ENCODE measurements at places on chromosomes 11 and 22.

DNA sequence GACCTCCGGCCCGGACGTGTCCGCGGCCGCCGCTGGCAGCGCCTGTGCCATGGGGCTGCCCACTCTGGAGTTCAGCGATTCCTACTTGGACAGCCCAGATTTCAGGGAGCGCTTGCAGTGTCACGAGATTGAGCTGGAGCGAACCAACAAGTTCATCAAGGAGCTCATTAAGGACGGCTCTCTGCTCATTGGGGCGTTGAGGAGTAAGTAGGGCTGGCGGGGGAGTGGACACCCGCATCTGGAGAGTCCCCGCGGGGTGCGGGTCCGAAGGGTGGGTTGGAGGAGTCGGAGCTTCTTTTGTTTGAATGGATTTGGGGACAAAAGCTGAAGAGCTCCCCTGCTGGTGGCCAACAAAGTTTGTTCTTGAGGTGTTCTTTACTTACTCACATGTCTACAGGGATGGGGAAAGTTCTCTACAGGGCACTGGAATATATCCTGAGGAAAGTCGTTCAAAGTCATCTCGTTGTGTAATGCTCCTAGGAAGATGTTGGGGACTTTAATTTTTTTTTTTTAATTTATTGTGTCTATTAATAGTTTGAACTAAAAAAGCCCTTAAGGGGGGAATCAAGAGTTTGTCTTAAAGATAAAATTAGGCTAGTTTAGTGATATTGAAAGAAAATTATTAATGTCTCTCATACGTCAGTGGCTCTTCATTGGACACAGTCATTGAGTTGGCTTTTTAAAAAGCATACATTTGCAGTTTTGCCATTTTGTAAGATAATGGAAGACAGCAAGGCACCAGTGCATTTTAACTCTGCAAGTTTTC, 725 bp downstream of the ARHGAP42 start:
- DNase-seq, result peak; percentile 76

DNA sequence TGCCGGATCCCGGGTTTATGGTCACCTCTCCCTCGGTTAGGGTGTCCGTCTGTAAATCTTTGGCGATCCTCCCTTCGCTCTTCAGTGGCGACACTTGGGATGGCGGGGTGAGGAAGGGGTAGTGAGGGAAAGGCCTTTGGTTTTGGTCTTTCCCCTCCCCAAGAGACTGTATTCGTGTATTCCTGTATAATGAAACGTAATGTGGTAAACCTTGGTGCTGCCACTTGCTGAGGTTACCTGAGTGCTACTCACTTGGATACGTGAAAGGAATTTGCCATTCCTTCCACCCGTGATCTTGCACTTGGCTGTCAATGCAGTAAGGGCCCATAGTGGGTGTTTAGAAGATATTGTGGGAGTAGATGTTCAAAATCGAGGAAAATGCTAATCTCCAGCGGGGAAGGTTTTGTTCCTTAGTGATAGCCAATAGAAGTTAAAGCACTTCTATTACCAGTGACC, 578 bp upstream of the NUP160 start:
- no peak for DNase-seq

- peak; percentile 93 for DNase-seq
Measured at GRCh38 chr11:13169709-13170108, 107.9 kb upstream of the BMAL1 start.

GRCh38 chr11:61732705-61733104, 19.7 kb upstream of the MYRF start:
- no peak for DNase-seq

DNA sequence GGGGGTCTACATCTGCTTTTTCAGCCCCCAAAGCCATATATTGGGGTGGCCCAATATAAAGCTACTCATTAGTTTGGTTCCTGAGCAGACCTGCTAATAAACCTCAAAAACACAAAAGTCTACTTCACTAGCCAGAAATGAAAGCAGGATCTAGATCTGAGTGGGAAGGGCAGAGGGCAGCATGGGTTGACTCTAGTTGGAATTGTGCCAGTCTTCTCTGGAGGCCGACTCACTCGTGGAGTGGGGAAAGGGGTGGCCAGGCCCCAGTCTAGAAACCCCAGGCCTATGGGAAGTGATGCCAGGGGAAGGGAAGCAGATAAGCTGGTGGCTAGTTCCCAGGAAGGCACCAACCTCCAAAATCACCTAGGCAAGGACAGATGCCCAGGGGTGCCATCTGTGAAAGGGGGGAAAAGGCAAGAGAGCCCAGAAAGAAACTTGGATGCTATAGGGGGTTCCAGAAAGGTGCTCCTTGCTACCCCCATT, 5.3 kb downstream of the PATZ1 start:
- no peak for DNase-seq

DNA sequence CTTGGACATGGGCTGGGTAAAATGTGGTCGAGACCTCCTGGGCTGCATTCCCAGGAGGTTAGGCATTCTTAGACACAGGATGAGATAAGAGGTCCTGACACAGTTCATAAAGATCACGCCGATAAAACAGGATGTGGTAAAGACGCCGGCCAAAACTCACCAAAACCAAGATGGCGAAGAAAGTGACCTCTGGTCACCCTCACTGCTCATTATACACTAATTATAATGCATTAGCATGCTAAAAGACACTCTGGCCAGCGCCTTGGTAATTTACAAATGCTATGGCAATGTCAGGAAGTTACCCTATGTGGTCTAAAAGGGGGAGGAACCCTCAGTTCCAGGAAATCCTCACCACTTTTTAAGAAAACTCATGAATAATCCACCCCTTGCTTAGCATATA, 983.3 kb downstream of the OPCML start:
- peak; percentile 25 for DNase-seq

DNA sequence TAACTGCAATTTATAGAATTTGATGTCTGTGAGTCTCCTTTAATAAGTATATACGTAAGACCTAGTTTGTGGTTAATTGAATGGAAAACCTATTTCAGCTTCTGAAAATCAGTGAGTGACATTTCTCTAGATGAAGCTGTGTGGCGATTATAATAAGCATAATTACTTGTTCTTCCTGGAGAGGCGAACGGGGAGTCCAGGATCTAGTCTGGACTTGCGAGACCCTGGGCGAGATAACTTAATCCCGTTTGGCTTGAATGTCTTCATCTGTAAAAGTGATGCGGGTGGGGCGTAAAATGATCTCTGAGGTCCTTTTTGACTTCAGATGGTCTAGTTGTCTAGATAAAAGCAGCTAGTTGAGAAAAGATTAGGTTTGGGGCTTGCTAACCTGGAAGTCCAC, 1.1 kb downstream of the PRRG4 start:
- no peak for DNase-seq

DNA sequence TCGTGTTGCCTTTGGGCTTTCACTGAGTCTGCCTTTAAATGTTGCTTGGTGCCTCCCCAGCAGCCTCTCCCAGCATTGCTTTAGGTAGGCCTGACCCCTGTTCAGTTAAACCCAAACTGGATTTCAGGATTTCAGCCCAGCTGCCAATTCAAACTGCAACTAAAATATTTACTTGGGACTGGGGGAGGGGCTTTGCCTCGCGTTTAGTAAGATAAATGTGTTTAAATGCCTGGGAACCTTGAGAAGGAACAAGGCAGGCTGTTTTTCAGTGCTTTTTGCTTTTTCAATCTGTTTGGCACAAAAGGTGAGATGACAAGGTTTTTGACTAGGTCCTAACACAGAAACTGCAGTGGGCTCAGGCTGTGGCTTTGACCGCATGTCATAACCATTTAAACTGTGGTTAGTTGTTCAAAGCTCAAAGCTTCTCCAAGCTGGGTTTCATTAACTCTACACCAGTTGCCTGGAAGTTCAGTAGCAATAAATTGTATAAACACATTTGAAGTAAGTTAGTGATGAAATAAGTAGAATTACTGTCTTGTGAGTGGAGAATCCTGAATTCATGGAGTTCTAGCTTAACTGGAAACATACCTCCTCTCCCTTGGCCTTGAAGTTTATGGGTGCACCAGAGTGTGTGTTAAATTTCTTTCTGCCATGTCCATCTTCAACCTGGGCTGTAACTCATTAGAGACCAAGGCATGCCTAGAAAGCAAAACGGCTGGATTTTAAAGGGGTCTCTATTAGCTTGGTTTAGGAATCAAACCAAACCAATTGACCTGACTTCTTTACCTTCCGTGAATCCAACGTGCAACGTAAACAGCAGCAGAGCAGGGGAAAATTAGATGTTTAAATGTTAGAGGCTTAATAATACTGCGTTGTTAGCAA, 3.6 kb downstream of the PKNOX2 start:
- DNase-seq, result peak; percentile 83

- no peak for DNase-seq
Measured at GRCh38 chr11:57541169-57541568, 3.8 kb downstream of the SMTNL1 start.

GRCh38 chr11:17561111-17561415, 14.0 kb downstream of the OTOG start:
- no peak for DNase-seq

DNA sequence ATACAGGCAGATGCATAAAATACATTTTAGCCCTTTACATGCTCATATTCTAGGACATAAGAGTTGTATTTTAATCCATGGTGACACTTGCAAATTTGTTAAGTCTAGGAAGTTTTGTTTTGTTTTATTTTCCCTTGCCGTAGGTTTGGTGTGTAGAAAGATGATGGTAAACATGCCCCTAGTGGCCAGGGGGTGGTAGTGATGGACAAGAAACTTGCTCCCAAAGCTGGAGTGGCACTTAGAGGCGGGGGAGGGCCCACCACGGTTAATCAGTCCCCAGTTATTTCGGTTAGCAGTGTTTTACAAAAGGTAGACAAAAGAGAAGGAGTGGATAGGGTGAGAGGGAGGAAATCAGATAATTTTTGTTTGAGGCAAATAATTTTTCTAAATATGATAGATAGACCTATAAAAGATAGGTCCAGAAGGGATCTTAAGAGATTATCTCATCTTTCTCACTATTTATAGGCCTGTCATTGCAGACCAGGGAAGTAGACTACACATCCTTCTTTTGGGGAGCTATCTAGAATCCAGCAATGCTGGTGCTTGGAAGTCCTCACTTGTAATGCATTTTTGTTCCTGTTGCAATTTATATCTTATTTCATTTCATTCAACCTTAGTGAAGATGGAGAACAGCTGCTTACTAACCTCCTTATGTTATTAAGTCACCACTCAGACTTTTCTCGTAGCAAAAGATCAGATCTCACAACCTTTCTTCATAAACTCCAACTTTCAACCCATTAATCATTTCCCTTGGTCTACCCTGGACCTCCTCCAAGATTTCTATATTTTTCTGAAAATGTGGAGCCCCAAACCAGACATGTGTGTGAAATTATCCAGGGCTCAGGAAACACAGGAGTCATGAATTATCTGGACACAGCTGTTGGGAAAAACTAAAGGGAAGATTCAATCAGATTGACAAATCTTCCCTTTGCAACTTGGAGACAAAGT, 5.9 kb upstream of the BDNF start:
- peak; percentile 63 for DNase-seq

GRCh38 chr11:7077101-7077500, 11.7 kb upstream of the RBMXL2 start:
- DNase-seq, result no peak

- peak; percentile 78 for DNase-seq
Measured at GRCh38 chr11:36702330-36703054, 104.5 kb upstream of the RAG2 start.

DNA sequence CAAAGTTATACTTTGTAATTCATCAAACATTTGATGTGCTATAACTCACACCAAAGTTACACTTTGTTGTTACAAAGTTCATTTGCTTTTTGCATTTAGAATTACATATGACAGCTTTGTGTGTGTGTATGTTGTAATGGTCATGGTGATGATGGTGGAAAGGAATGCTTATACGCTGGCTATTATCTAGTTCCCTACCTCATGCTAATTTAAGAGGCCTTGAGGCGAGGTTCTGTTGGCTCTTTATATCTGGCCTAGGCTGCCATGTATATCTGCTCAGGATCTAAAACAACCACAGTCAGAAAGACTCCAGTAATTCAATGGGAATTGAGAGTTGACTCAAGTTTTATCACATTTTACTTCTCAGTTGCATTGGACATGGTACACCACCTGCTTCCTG, 123.4 kb downstream of the SLC17A6 start:
- DNase-seq, result no peak

GRCh38 chr11:60265373-60266214, 14.9 kb upstream of the MS4A4A start:
- peak; percentile 19 for DNase-seq

DNA sequence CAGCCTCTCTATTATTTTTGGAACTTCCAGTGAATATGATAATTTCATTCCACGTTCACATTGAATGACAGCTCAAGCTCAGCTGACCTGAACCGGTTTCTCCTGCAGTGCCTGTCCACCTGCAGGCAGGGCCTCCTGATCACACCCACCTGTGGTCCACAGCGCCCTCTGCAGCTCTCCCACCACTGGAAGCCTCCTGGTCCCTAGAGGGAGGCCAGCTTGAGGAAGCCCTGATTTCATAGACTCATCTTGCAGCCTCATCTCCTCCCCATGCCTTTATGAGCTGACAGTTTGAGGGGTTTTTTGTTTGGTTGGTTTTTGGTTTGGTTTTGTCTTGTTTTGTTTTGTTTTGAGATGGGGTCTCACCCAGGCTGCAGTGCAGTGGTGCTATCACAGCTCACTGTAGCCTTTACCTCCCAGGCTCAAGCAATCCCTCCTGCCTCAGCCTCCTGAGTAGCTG, 29.9 kb upstream of the MALAT1 start:
- DNase-seq, result no peak

- no peak for DNase-seq
Measured at GRCh38 chr11:113729456-113729855, 23.3 kb upstream of the TMPRSS5 start.

DNA sequence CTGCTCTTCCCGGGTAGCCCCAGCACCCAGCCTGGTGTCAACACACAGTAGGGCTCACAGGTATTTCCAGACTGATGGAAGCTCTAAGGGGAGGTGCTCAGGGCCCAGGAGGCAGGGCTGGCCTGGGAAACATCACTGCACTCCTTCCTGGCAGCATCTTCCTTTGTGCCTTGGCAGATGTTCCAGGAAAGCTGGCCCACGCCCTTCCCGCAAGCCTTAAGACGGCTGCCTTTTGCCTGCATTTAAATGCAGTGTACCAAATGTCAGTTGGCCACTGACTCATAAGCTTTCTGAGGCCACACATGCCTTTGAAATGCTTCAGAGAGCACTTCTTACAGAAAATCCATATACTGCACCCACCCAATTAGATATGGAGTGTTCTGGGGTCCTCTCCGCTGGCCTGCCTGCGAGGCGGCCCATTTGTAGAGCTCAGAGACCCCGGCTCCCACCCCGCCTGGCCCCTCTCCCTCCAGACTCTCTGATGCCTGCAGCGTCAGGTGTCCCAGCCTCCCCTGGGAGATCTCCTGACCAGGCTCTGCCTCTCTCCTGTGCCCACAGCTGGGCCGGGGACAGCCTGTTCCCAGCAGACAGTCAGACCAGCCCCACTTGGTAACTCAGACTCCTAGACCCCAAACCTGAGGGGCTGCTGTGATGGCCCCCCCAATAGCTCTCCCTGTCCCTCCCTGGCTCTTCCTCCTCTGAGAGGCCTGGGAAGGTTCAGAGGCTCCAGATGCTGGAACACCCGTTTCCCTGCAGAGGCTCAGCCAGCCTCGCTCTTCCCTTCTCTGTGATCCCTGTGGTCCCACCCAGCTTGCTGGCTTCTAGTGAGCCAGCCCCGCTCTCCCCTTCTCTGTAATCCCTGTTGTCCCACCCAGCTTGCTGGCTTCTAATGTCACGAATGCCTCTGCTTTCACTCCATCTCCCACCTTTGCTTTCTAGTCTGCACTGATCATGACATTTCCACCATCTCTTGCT, 47.6 kb upstream of the THY1 start:
- DNase-seq, result peak; percentile 77

- DNase-seq, result no peak
Measured at GRCh38 chr11:64207256-64208085, 950 bp downstream of the FERMT3 start.

GRCh38 chr11:60485987-60486386, 6.6 kb upstream of the MS4A12 start:
- DNase-seq, result no peak
